ENCODE measurements at places on chromosomes 2 and 18.

- no peak for DNase-seq
Observed at GRCh38 chr18:32358075-32358474, 112.6 kb downstream of the GAREM1 start.

DNA sequence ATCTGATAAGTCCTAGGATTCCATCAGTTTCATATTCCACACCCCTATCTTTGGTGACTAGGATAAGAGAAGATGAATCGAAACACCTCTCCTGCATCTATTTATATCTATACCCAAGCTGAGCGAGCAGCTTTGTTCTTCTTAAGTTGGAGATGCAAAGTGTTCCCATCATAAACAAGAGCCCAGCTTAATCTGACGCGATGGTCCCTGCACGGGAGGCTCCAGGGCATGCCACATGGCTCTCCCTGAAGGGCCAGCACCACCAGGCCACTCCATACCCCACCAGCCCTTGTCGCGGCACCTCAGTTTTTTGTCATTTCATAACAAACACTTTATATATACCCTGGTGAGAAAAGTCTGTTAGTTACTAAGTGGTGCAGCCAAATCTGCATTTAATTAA is 255.3 kb downstream of the L3MBTL4 start:
- DNase-seq: no peak

DNA sequence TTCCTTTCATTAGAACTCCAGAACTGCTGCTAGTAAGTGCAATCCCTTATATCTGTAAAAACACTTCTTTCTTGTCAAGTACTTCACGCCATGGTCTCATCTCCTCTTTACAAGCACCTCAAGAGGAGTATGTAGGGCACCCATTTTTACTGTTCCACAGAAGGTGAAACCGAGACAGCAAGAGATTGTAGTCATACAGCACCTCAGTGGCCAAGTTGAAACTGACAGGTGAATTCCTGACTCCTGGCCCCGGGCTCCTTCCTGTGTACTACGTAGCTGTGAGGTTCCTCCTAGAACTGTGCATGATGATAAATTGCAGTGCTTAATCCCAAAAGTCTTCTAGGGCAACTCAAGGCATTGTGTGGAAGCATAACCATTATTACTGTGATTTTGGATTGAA is 131.5 kb upstream of the MEIS1 start:
- no peak for DNase-seq

GRCh38 chr18:46622451-46622850 is 34.6 kb downstream of the LOXHD1 start:
- no peak for DNase-seq

DNA sequence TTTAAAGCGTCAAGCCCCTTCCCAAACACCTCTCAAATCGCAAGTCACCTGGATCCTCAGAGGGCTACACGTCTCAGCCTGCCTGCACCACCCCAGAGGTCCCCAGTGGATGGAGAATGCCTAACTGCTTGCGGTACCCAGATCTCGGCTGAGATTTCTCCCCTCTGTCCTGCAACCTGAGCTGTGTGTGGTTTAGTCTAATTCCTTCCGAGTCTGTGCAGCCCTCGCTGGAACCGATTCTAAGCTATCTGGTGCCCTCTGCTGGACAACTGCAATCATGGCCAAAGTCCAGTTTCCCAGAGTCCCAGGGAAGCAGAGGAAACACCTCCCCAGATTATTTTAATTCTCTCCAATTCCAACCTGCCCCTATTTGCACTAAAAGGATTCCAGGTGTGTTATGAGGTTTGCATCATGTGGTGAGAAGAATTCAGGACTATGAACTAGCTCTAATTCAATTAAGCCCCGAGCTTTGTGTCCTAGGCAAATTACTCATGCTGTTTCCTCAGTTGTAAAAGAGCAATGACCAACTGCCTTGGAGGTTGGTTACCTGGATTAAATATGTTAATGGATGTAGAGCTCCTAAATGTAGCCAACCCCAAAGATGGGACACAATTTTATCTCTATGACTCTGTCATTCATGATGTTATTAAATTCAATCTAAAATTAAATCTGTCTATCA is 276.1 kb upstream of the NCKAP5 start:
- DNase-seq: peak; percentile 74

Measured in H4 (cell line).